ENCODE measurements at places on chromosomes 16 and 17.

- no peak overlapping the region for H3K27ac ChIP-seq
- no peak overlapping the region for H3K4me3 ChIP-seq
- H3K36me3 ChIP-seq, result peaks cover 49% of the 10 kb centered on the region
Observed at GRCh38 chr17:1058423-1059130, 61.6 kb downstream of the TIMM22 start.

GRCh38 chr16:73794994-73795393 lies 501.6 kb upstream of the PSMD7 start:
- H3K27me3 ChIP-seq, result no peaks in the 10 kb centered on the region
- peaks cover 32% of the 10 kb centered on the region for H3K4me1 ChIP-seq
- H3K4me3 ChIP-seq, result no peak overlapping the region
- H3K36me3 ChIP-seq, result no peaks in the 10 kb centered on the region
- DNase-seq, result peak; percentile 66

GRCh38 chr16:66515596-66516508 lies 34.1 kb downstream of the TK2 start:
- no peaks in the 10 kb centered on the region for H3K27me3 ChIP-seq
- H3K4me1 ChIP-seq, result peaks cover 67% of the 10 kb centered on the region
- H3K27ac ChIP-seq, result peak overlapping the region; percentile 95

DNA sequence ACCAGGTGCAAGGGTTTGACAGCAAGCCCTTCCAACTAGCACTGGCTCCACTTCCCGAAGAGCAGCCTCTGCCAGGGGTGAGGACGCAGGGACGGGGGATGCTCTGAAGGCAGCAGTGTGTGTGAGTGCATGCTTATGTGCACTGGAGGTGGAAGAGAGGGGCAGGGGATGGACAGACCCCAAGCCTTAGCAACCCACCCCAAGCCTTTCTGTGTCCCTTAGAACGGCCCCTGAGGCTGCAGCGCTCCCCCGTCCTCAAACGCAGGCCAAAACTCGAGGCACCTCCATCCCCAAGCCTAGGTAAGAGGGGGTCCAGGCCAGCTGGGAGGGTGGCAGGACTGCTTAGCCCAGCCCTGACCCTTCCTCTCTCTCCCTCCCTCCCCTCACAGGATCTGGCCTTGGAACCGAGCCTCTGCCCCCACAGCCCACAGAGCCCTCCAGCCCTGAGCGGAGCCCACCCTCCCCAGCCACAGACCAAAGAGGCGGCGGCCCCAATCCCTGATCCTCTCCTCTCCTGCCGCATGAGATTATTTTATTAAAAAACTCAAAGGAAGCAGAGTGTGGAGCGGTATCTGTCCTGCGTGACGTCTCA lies 2.9 kb downstream of the ACD start:
- H3K4me3 ChIP-seq, result no peak overlapping the region
- no peak overlapping the region for H3K27ac ChIP-seq
- peaks cover 14% of the 10 kb centered on the region for H3K36me3 ChIP-seq
- H3K4me1 ChIP-seq, result peaks cover 41% of the 10 kb centered on the region
- H3K27me3 ChIP-seq, result no peaks in the 10 kb centered on the region

DNA sequence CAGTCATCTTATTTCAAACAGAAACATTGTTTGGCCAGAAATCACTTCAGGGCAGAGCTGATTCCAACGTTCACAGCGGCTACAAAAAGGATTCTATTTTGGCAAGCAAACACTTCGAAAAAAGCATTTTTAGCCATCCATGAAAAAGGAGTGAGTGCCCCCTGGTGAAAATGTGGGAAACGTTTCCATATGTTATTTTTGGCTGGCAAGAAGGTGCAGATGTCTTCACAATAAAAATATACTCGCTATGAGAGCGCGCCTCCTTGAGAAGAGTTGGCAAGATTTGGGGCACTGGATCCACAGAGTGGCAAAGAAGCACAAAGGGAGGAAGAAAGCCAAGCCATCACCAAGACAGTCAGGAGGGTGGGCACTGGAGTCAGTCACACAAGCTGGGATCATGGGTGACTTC lies 191.1 kb downstream of the CHD9NB start:
- H3K4me3 ChIP-seq, result no peak overlapping the region
- H3K27me3 ChIP-seq, result no peaks in the 10 kb centered on the region
- H3K27ac ChIP-seq, result no peak overlapping the region
- DNase-seq, result no peak
- H3K4me1 ChIP-seq, result no peaks in the 10 kb centered on the region

GRCh38 chr17:73371836-73372235 lies 60.0 kb upstream of the CDC42EP4 start:
- DNase-seq, result no peak
- H3K4me3 ChIP-seq, result no peak overlapping the region

- no peak within 1 kb of the TSS for H3K4me3 ChIP-seq
- no peak within 1 kb of the TSS for H3K27ac ChIP-seq
- peak; percentile 49 for DNase-seq
- H3K4me1 ChIP-seq, result no peaks in the 10 kb centered on the region
- no peaks in the 10 kb centered on the region for H3K36me3 ChIP-seq
Observed at GRCh38 chr17:18377437-18378204, at the start of gene EVPLL. Gene EVPLL, plus strand, starts transcription at chr17:18377778. Its CDS starts 3,160 bp downstream, at chr17:18380938.

DNA sequence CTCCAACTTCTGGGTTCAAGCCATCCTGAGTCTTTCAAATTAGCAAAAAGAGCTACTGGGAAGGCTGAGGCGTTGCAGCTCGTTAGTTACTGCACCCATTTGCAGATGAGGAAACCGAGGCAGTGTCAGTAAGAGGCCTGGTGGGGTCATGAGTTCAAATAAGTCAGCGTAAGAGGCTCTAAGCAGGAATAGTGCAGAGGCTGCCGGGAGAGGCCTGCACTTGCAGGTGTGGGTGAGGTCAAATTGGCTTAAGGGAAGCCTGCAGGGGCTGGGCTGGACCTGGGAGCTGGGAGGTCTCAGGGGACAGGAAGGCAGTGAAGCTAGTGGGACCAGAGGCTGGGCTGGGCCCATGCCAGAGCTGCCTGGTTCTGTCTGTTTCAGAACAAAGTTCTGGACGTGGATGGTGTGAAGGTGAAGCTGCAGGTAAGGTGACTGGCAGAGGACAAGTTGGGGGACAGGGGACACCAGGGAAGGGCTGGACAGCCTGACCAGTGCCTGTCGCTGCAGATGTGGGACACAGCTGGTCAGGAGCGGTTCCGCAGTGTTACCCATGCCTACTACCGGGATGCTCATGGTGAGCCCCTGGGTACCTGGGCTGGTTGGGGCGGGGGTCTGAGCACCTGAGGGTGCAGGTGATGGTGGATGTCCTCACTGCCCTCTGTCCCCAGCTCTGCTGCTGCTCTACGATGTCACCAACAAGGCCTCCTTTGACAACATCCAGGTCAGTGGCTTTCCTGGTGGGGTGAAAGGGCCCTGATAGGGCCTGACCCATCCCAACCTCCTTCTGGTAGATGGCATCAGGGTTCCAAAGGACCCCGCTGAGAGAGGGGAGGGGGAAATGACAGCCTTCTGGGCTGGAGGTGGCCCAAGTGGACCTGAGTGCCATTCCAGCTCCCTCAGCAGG lies 3.0 kb downstream of the RAB26 start:
- no peaks in the 10 kb centered on the region for H3K27me3 ChIP-seq
- H3K4me3 ChIP-seq, result no peak overlapping the region
- H3K4me1 ChIP-seq, result peaks cover 81% of the 10 kb centered on the region

- H3K27me3 ChIP-seq, result no peaks in the 10 kb centered on the region
- no peak for DNase-seq
- H3K27ac ChIP-seq, result no peak overlapping the region
- H3K4me3 ChIP-seq, result no peak overlapping the region
Observed at GRCh38 chr17:48155889-48156611, 48.5 kb downstream of the SNX11 start.

DNA sequence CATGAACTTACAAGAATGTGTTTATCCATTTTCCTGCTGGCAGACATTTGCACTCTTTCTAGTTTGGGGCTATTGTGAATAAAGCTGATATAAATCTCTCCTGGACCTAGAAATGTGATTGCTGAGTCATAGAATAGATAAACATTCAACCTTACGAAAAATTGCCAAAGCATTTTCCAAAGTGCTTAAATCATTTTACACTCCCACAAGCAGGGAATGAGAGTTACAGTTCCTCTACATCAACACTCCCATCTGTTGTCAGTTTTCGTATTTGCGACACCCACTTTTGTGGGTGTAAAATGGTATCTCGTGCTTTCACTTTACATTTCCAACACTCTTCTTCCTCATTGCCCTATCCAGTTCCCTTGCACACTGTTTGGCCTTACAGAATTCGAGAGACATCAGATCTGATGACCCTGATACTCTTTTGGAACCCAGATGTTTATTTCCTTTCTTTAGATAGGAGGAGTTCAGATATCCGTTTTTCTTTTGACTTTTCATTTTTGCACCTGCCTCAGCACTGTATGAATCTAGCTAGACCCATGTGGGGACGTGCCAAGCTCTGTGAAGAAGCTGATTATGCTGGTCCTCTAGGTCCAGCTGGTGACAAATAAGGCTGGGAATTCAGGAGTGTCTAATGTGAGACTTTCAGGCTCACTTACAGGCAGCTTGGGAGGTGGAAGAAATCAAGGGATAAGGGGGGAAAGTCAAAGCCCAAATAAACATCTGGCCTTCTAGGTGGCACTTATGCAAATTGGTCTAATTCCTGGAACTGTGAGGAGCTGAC lies 14.0 kb downstream of the SOX9 start:
- H3K27ac ChIP-seq, result no peak overlapping the region
- H3K4me3 ChIP-seq, result no peak overlapping the region
- no peak for DNase-seq
- no peaks in the 10 kb centered on the region for H3K36me3 ChIP-seq
- H3K4me1 ChIP-seq, result no peaks in the 10 kb centered on the region

DNA sequence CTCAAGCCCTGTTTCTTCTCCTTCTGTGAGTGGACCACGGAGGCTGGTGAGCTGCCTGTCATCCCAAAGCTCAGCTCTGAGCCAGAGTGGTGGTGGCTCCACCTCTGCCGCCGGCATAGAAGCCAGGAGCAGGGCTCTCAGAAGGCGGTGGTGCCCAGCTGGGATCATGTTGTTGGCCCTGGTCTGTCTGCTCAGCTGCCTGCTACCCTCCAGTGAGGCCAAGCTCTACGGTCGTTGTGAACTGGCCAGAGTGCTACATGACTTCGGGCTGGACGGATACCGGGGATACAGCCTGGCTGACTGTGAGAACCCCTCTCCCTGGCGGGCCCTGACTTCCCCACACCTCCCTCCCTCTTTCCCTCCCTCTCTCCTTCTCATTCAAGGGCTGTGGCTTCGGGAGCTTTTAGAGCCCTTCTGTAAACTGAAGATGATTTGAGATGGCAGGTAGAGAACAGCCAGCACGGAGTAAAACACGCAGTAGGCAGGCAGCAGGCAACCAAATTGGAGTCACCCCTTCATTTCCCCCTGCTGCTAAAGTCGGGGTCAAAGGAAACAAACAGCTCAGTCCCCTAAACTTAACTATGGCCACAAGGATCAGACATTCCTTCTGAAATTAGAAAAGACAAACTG lies 3.9 kb downstream of the SPACA3 start:
- H3K36me3 ChIP-seq, result no peaks in the 10 kb centered on the region
- H3K27ac ChIP-seq, result no peak overlapping the region
- H3K4me3 ChIP-seq, result no peak overlapping the region
- H3K27me3 ChIP-seq, result no peaks in the 10 kb centered on the region
- DNase-seq, result no peak
- H3K4me1 ChIP-seq, result peaks cover 9% of the 10 kb centered on the region

DNA sequence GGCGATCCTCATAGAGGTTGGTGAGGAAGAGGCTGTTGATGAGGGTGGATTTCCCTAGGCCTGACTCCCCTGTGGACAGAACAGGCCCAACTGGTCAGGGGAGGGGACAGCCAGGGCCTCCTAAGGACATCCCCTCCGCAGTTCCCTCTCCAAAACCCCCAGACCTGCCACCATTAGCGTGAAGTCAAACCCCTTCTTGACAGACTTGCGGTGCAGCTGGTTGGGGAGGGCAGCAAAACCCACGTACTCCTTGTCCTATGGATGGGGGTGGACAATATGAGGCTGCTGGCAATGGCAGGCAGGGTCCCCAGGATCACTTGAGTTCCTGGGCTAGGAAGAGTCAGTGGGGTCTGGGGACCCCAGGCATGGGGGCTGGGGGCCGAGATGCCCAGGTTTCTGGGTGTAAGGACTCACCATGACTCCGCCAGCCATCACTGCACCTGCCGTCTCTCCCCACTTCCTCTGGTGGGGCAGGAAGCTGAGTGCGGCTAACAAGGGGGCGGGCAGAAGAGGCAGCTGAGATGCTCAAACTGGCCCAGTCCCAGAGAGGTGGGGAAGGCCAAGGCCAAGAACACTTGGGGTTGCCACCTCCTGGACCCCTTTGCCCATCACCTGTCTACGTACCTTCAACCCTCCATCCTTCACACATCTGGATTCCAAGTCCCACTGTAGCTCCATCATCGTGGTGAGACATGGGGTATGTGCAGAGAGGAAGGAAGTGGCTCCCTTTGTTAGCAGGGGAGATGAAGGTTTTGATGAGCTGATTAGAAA lies at the start of gene SEPTIN1:
TSS of gene SEPTIN1 (minus strand) at position 451 of the 771 bp plus-strand sequence. CDS start at position 432, 19 bp downstream.
- peaks cover 11% of the 10 kb centered on the region for H3K4me1 ChIP-seq
- H3K4me3 ChIP-seq, result no peak within 1 kb of the TSS
- no peaks in the 10 kb centered on the region for H3K36me3 ChIP-seq

DNA sequence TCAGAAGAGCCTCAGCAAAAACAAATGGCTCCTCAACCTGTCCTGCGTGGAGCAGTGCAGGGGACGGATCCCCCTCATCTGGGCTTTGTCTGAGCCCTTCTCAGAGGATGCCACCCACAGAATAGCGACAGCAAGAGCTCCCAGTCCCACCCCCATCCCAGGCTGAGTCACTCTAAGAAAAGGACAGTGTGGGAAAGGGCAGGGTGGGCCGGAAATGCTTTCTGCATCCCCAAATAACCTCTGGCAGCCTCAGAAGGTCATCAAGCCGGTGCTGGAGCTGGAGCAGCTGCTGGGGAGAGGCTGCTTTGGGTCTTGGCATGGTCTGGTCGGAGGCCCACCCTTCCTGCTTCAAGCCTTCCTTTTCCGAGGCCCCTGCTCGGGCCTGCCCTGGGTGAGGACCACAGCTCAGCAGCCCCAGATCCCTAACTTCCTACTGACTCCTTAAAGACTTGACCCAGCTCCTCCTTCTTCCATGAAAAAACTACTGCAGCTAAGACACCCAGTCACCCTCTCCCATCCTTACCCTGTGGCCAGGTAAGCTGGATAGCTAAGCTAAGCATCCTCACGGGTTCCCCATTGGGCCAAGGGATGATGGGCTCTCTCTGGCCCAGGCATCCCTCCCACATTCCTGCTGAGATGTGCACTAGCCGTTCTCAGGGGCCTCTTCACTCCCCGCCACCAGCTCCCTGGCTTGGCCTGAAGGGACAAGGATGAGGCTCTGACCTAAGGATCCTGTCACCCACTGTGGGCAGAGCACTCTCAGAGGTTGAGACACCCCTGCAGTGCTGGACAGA lies 8.7 kb downstream of the SLC12A4 start:
- peaks cover 82% of the 10 kb centered on the region for H3K36me3 ChIP-seq
- peak overlapping the region; percentile 53 for H3K27ac ChIP-seq
- peaks cover 48% of the 10 kb centered on the region for H3K4me1 ChIP-seq

GRCh38 chr16:55033225-55034156 lies 102.8 kb downstream of the IRX5 start:
- H3K4me3 ChIP-seq, result no peak overlapping the region
- no peak for DNase-seq
- H3K27me3 ChIP-seq, result no peaks in the 10 kb centered on the region
- no peaks in the 10 kb centered on the region for H3K36me3 ChIP-seq
- H3K27ac ChIP-seq, result no peak overlapping the region
- peaks cover 3% of the 10 kb centered on the region for H3K4me1 ChIP-seq
